Adrenal gland (tissue), 19 donors: ENCODE measurements at places on chromosomes 2 and 18.
A peak's percentile ranks its signal among the peaks of the same experiment; 100 is the strongest.

GRCh38 chr18:62999392-62999791 lies 284.1 kb downstream of the PHLPP1 start:
- peak; percentile 87 for DNase-seq

DNA sequence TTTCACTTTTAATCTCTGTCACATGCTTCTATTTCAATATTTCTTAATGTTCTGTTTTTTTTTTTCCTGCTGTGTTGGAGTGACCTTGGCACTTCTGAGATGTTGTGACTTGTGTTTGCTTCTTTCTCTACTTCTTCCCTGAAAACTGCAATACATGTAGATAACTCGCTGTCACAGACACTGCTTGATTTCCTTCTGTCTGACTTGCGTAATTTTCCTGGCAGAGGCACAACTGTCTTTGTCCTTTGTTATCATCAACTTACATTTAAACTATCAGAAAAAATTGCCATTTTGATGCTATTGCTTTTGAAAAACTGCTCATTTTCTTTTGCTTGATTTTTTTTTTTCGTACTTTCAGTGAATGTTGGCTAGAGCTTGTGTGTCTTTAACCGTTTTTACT lies 69.0 kb downstream of the BABAM2 start:
- DNase-seq, result peak; percentile 86

GRCh38 chr2:53504507-53504906 lies 263.1 kb upstream of the CHAC2 start:
- DNase-seq, result no peak

GRCh38 chr18:2441544-2441943 lies 129.8 kb downstream of the METTL4 start:
- no peak for DNase-seq
